ENCODE measurements at places on chromosomes 3 and 15.

- DNase-seq, result no peak
Measured at GRCh38 chr3:158728061-158728377, 4.2 kb downstream of the RARRES1 start.

- DNase-seq, result no peak
Measured at GRCh38 chr15:80773122-80773551, 6.0 kb upstream of the CEMIP start.

DNA sequence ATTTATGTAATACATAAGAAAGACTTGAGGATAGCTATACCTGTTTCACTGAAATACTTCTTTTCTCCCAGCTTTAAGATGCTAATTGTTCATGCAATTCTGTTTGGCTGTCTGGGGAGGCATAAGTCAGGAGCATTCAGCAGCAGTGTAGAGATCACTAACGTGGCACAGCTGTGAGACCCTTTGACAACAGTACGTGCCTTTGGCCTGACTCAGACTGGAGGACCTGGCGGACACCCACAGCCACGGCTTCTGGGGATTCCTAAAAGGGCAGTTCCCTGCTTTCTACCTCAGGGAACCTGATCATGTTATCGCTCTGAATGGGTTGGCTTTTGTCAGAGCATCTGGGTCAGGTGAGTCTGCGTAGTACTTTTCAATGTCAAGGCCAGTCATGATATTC lies 295.0 kb upstream of the ICE2 start:
- no peak for DNase-seq

DNA sequence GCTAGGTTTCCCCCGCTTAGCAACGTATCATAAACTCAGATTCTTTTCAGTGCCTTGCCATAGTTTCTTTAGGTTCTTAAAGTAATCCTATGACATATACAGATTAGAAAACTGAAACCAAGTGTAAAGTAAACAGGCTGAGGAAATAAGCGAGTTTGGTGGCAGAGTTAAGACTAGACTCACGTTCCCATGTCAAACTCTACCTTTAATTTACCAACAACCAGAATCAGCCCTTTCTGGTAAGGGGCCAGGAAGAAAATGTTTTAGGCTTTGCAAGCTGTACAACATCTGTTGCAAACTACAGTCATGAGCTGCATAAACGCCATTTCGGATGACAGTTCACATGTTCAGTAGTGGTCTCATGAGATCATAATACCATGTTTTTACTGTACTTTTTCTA lies 128.0 kb upstream of the PRICKLE2 start:
- DNase-seq, result no peak

DNA sequence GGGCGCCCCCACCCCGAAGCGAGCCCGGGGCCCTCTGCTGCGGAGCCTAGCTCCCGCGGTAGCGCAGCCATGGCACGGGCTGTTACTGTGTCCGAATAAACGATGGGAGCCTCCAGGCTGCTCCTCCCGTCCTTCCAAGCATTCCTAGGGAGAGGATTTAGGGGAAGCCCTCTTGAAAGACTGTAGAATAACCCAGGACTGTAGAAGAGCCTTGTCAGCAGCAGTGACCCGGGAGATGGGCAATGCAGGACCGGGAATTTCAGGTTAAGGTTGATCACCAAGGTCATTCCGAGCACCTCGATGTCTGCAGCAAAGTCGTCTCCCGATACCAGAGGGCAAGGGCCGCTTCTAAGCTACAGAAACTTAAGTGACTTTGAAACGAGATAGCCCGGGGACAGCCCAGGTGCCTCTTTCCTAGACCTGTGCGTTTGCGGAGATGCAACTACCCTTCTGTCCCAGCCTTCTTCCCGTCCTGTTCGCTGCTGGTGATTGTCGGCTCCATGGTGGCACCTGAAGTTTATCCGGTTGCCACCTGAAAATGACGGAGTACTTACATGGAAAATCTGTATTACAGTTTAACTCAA lies 753 bp upstream of the MYO5A start:
- peak; percentile 3 for DNase-seq

DNA sequence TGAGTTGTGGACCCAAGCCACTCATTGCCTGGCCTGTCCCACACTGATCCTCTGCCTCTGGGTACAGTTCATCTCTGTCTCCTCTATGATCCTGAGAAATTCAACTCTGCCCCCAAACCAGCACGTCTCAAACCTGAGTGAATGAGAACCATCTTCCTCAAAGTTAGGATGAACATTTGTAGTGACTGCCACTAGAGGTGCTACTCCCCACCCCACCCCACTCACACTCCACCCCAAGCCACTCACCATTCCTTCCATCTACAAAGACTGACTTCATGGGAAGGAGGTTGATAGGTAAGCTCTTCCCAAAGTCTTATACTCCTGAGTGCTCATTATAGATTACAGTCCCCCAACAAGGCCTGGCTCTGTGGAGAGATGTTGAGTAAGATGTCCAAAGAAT lies 43.8 kb downstream of the NEK10 start:
- no peak for DNase-seq

DNA sequence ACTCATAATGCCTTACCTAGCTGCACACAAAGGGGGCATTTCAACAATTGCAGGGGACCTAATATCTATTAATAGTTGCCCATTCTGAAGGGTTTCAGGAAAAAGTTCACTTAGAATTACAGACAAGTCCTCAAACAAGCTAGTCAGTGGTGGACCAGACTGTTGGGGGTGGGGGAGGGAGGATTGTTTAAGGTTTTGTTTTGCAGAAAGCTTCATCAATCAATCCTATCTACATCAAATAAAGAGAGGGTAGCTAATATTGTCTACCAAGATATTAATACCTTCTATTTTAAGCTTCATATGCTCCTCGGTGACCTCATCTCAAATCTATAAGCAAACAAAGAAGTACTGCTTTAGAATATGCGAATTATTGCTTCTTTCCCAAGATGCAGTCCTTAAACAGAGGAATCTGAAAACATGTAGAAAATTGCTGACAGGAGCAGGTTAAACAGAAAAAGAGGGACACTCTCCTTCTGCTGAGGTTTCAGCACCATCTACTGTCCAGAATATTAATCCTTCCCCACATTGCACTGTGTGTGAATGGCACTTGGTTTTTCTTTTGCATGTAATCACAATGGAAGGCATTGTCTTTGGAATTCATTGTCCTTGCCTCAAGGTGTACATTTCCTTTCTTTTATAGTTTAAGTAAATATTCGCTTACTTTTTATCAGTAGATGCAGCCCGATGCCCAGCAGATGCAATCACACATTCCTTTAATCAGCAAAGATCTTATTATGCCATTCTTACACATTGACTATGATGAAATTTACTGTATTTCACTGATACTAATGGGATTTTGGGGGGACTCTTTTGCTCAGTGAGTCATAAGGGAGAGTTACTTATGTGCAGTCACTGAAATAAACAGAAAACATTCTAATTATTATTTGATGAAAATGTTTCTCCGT lies 94.7 kb downstream of the IL5RA start:
- DNase-seq, result peak; percentile 51

DNA sequence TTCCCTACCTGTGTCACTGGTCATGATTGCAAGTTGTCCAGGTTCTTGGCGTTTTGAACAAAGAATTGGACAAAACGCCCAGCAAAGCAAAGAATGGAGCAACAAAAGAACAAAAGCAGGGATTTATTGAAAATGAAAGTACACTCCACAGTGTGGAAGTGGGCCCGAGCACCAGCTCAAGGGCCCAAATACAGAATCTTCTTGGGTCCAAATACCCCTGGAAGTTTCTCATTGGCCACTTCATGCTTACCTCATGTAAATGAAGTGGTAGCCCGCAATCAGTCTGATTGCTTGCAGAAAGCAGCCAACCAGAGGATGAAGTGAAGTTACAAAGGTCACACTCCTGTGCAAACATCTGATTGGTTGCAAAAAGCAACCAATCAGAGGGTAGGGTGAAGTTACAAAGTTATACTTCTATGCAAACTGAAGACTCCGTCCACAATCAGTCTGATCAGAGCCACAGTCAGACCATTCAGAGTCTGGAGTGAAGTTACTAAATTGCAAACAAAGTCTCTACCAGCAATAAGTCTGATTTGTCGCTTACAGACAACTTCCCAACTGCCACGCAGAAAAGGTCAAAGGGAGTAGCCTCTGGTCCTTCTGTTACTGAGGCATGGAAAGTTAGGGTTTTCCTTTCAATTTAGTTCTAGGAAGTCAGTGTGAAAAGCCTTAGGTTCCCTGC lies 8.3 kb upstream of the TM4SF1 start:
- no peak for DNase-seq

DNA sequence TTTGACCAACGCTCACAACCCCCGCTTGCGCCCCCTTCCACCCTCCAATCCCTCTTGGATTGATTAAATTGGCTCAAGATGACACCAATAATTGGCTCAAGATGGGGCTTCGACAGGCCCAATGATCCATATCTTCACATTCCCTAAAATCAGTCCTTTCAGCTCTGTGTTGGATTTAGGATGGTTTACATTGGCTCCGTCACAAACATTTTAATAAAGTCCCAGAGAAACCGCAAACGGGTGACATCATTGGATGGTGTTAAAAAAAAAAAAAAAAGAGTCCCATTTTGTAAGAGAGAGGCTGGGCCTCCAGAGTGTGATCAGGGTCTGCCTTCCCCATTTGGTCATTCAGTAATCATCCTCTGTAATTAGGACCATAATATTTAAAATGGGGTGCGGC lies 113.4 kb upstream of the MRPS22 start:
- no peak for DNase-seq

- no peak for DNase-seq
Measured at GRCh38 chr15:81812456-81812855, 233.4 kb downstream of the MEX3B start.

DNA sequence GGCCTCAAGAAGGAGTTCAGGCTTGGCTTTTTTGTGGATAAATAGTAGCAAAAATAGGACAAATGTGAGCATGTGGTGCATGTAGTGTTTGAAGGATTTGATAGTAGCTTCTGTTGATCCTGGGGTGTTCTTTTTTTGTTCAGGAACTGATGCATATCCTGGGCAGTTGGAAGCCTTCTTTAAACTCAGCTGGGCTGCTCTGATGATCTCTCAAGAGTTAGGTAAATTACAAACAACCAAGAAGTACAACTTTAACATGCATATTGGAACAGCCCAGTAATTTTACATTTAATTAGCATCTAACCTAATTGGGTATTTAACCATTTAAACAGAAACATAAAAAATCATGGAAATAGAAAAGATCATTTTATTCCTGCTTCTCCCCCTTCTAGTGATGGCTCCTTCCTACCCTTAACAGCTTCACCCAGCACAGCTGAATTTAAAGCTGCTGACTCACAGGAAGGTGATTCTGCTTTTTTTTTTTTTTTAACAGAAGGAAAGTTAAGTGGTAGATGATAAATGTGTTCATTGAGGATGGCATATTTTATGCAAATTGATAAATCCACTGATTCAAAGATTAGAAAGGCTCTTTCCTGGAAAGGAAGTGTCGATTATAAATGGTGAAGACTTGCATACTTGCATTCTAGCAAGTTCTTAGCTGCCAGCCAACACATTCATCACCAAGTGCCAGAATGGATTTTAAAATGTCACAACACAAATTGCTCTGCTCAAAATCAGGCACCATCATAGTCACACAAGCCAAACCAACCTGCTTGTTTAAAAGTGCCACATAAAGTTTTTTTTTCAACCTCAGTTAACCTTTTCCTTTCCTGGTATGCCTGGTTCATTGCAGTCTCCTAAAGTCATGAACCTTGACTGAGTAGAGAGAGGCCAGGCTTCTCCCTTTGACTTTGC lies 20.0 kb downstream of the SLC35G2 start:
- no peak for DNase-seq

DNA sequence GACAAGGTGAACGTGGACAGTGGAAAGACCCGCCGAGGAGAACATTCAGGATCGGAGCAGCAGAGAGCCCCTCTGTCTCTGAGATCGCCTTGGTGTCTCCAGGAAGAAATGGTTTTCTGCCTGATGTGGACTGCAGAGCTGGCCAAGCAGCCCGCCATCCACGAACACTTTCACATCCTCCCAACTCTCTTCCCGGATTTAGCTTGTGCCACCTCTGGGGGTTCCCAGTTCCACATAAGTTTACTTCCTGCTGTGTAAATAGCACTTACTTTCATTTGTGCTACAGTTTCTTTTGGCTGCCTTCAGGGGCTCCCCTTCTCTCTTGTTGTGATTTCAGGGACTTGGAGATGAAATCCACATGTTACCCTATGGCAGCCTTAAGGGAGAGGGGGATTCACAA lies 48.4 kb downstream of the SEMA5B start:
- DNase-seq, result no peak

DNA sequence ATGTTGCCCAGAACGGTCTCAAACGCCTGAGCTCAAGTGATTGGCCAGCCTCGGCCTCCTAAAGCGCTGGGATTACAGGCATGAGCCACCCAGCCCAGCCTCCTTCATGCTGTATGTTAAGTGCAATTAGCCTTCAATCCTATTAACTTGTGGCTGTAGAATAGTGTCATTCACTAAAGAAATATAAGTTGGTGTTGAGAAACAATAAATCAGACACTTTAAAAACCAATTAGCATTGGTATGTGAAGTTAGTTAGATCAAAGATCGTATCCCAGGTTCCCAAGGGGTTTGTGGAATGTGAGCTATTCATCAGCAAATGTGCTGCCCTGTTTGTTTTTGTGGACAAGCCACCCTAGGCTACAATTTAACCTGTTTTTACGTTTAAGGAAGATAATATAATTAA lies 11.0 kb upstream of the PIK3CB start:
- no peak for DNase-seq

DNA sequence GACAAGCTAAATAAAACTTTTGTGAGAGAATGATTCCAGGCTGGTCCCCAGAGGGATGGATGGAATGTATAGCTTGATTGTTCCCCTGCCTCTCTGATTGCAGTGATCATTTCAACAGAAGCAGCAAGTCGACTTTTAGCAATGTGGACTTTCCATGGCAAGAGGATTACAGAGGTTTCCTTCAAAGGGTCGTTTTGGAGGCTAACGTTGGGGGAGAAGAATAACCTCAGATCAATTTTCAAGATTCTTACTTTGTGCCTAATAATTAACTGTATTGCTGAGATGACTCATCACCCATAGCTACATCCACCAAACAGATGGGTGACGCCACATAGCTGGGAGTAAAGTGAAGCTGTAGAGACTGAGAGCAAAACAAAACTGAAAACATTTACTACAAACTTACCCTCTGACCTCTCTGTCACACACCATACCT lies 79.9 kb downstream of the GTPBP8 start:
- no peak for DNase-seq

GRCh38 chr3:6448011-6448410 lies 412.9 kb upstream of the GRM7 start:
- DNase-seq, result no peak

DNA sequence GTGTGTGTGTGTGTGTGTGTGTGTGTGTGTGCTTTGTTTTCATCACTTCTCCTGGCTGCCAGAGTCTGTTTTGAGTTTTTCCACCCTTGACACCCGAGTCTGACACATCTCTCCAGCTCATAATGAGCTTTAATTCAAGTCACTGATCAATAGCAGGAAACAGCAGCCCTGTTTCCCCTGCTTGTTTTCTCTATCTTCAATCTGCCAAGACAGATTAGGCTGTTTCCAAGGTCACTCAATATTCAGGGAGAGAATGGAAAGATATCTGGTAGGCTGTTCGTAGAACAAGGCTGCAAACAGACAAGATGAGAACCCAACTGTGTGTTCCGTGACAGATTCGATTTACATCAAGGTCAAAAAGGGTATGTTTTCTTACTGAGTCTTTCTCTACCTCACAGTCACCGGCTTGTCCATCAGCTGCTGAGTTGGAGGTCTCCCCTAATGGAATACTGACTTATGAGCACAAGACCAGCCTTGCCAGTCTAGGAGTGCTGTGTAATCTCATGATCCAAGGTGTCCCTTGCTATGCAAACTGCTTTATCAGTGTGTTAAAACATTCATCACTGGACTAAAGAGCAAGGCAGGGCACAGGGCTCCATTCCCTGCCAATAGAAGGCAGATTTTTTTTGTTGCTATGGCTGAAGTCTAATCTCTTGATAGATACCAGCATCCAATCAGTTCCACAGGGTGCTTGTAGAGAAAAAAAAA lies 187.9 kb upstream of the LMCD1 start:
- DNase-seq, result no peak

- DNase-seq, result no peak
Measured at GRCh38 chr3:128341659-128342395, 124.9 kb downstream of the DNAJB8 start.
